Ureter (tissue), 1 donor: ENCODE measurements at places on chromosomes 1 and 21. TPM values are rescaled to one million over a fixed set of nuclear protein-coding genes. Genes with fewer than 3 reads are reported as not detected.

FCGR1A gene
- 2.9 TPM for total RNA-seq

DNA sequence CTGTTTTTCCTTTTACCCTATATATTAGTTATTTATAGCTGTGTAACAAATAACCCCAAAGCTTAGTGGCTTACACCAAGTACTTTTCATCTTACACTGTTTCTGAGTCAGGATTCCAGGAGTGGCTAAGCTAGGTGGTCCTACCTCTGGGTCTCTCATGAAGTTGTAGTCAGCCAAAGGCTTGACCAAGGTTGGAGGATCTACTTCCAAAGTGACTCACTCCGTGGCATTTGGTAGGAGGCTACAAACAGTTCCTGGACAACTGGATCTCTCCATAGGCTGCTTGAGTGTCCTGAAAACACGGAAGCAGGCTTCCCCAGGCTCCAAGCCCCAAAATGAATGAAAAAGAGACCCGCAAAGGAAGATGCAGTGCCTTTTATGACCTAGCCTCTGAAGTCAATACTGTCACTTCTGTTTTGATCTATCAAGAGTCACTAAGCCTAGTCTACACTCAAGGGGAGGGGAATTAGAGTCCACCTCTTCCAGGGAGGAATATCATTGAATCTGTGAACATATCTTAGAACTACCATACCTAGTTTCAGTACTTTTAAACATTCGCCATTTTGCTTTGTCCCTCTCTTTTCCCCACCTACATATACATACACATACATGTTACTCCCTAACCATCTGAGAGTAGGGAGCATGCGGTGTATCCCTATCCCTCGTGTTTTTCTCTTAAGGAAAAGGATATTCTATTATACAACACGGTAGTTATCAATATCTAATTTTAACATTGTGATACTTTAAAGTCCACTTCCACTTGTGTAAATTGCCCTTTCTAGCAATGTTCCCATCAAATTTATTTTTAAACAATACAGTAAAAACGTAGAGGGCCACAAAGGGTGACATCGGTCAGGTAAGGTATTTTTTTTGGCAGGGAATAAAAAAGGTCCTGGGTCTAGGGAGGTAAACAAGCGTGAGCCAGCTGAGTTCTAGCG is 67.2 kb downstream of the SLC35A3 start:
- no peak for DNase-seq

DNA sequence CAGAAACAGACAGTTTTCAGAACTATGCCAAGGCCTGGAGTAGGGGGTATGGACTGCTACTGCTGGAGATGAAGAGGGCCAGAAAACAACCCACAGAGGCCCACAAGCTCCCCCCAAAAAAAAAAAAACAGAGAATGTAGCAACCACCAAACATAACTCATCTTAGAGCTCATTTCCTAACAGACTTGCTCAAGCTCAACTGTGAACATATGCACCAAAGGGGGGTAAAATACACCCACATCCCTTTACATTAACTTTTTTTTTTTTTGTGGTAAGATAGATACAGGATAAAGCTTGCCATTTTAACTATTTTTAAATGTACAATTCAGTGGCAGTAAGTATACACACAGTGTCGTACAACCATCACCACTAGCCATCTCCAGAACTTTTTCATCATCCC is 36.0 kb downstream of the SEC16B start:
- DNase-seq, result no peak

DNA sequence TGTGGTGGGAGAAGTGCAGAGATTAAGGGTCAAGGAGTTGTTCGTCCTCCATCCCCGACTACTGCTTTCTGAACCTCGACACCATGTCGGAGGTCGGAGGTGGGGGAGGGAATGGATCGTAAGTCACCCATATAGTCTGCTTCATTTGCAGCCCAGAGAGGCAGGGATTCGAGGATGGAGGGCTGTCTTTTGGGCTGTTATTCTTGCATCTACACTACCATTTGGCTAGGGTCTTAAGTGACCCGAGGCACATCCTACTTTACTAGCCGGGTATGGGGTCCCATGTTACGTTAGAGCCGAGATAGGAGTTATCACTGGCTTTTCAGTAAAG is 578 bp downstream of the USP21 start:
- DNase-seq, result no peak

GRCh38 chr1:219495737-219496408 is 117.0 kb downstream of the ZC3H11B start:
- DNase-seq, result no peak

DNA sequence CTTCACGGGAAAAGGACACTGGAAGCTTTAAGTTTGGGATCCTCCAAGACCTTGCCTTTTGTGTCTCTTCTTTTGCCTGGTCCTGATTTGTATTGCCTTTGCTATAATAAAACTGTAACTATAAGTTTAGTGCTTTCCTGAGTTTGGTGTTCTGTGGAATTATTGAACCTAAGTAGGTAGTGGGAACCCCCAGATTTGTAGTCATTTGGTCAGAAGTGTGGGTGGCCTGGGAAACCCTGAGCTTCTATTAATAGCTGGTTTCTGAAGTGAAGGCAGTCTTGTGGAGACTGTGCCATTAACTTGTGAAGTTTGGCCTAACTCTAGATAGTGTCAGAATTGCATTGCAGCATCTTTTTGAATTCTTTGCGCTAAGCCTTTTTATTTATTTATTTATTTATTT is 6.8 kb upstream of the MYCL start:
- DNase-seq, result no peak

DNA sequence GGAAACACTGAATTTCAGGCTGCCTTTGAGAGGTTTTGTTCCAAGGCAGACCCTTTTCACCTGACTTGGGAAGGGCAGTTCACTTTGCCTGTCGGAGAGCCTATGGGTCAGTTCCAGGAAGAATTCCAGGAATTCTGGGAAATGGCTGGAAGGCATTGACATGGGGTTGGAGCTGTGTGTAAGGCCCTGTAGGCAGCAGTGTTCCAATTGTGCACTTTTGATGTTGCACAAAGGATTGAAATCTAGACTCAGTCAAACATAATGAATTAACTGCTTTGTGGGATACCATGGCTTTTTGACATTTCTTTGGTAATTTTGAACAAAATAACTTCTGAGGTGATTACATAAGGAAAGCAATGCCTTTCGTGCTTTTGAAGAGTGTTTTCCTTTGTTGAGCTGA is 184.6 kb downstream of the SDCCAG8 start:
- DNase-seq, result no peak

DNA sequence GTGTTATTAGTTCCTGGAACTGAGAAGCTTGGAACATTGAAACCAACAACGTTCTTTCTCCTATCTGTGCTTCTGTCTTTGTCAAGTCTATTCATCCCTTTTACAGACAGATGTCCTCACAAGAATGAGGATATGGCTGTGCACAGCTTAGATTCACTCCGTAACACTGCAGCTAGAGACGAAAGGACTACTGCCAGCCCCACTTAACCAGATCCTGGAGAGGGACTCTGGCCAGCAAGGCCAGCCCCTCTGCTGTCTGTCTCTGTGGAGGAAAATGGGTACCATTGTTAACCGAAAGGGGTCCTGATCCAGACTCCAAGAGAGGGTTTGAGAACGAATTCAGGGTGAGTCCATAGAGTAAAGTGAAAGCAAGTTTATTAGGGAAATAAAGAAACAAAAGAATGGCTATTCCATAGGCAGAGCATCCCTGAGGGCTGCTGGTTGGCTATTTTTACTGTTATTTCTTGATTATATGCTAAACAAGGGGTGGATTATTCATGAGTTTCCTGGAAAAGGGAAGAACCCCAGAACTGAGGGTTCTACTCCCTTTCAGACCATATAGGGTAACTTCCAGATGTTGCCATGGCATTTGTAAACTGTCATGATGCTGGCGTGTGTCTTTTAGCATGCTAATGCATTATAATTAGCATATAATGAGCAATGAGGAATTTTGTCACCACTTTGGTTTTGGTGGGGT is 17.4 kb upstream of the USP24 start:
- no peak for DNase-seq

GPA33 gene
- total RNA-seq, result 0.16 TPM
